NCI-H1092 (cell line): ENCODE measurements at places on chromosomes 12 and 14.
A peak's percentile ranks its signal among the peaks of the same experiment; 100 is the strongest.

- no peak for DNase-seq
Measured at GRCh38 chr12:104058802-104059201, 5.5 kb upstream of the HCFC2 start.

DNA sequence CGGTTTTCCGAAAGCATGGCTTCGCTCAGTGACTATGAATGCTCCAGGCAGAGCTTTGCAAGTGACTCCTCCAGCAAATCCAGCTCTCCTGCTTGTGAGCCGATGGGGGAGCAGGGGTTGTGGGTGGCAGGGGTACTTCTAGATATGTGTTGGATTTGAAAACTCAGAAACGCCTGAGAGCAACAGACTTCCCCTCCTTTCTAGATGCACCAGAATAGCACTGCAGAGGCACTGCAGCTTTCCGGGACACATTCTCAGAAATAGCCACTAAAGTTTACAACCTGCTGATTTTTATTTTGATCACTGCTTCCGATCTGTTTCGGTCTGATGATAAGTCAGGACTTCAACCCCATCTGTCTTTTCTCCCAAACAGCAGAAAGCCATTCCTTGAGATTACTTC, 8.6 kb downstream of the TCP11L2 start:
- no peak for DNase-seq

GRCh38 chr14:79333198-79333546, 878.1 kb downstream of the DIO2 start:
- DNase-seq: no peak

GRCh38 chr12:12182703-12183365, 84.0 kb downstream of the LRP6 start:
- DNase-seq: no peak

DNA sequence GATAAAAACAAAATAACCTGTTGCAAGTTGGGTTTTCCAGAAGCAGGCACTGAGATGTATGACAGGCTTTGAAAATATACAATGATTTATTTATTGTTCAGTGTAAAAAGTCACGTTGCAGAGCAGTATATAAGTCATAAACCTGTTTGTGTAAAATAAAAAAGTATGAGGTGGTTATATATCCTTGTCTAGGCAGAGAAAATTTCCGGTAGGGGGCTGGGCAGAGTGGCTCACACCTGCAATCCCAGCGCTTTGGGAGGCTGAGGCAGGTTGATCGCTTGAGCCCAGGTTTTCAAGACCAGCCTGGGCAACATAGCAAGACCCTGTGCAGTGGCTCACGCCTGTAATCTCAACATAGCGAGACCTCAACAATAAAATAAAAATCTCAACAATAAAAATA, 16.2 kb upstream of the PPP1CC start:
- DNase-seq: no peak

DNA sequence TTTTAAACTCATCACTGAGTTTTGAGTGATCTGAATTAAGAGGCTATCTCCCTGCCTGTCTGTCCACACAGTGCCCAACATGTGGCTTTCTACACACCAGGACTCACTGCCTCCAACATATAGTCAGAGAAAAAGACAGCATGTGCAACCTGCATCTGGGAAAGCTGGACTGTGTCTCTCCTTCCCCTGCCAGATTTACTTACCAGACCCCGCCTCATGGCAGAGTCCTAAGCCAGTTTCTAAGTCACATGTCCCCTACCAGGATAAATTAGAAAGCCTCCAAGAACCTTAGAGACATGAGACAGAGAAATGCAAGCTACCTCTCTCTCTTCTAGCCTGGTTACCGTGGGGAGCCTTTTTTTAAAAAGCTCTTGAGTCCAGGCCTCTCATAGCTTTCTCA, 2.7 kb upstream of the HDAC7 start:
- no peak for DNase-seq

DNA sequence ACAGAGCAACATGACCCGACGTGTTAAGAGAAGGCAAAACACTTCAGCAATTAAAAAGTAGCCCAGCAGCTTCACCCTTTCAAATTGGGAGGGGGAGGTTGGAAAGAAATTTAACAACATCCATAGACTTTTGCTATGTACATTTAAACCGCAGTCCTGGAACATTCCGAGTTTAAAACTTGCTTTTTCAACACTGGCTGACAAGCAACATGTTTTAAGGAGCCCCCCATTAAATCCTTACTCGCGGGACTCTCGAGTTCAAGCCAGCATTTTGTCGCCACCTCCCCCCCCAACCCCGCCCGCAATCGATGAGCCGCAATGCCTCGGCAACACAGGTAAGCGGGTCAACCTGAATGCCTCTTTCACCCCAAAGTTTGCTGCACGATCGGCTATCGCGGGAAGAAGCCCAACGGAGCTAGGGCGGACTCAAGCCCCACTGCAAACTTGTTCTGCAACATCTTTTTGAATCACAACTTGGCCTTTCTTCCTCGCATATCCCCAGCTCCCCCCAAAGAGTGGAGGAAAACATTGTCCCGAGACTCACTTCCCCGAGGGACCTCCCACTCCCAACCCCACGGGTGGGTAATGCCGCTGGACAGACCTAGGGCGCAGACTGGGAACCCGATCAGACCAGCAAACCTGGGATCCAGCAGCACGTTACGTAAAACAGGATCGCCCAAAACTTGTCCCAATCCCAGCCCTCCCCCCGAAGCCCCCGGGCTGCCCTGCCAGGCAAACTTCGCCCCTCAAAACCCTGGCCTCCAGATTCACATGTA, 777 bp downstream of the ZFP36L1 start:
- no peak for DNase-seq

GRCh38 chr12:41627476-41627875, 439.4 kb downstream of the PDZRN4 start:
- peak; percentile 77 for DNase-seq

DNA sequence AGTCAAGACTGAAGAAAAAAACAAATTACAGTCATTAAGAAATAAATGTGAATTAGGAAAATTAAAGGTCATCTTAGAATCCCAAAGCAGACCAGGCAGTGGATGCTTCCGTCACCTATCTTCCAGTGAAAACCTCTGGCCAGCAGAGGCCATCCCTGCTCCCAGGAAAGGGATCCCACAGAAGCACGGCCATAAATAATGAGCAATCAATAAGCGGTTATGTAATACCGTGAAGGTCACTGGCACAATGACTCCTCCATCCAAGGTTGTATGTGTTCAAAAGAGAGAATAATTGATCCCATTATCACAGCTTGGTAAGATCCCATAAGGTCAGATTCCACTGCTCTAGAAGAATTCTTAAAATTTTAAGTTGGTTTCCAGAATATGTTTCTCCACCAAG, 85.7 kb downstream of the PPP2R5E start:
- DNase-seq: no peak

DNA sequence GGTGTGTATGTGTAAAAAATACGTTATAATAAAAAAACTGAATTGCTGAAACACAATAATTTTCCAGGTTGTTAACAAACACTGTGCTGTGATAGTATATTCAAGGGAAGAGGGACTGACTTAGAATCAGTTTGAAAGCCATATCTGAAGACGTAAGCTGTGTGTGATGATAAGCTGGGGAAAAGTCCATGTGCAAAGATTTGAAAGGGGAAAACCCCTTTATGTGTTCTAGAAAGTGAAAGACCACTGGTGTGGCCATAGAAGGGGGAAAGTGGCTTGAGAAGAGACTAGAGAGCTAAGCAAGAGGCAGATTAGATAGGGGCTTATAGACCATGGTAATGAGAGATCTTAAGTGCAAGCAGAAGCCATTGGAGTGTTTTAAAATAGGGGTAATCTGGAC, 195.9 kb upstream of the GZMB start:
- DNase-seq: no peak

DNA sequence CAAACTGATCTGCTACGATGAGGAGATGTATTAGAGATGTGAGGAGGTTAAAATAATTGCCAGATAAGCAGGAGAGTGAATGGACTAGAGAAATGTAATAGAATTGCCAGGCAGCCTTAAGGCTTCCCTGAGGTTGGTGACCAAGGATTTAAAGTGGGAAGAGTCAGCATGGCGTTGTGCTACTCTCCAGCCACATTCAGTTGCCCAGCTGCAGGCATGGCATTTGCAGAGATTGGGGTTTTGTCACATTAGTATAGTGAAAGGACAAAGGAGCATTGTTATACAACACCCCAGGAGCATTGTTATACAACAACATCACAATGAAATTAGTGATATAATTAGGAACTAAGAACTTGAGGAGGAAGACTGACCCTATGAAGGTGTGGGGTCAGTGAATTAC, 31.7 kb downstream of the MARK3 start:
- DNase-seq: no peak

- no peak for DNase-seq
Measured at GRCh38 chr12:95724767-95725166, 65.8 kb downstream of the NTN4 start.

- DNase-seq: no peak
Measured at GRCh38 chr12:56948881-56949280, 8.5 kb downstream of the RDH16 start.

- peak; percentile 12 for DNase-seq
Measured at GRCh38 chr12:6700646-6701051, at the start of gene PIANP. TSS of gene PIANP (minus strand) at chr12:6700815. CDS start at chr12:6698061, 2,754 bp downstream.

- peak; percentile 38 for DNase-seq
Measured at GRCh38 chr12:113591480-113591974, 119.9 kb upstream of the LHX5 start.

- no peak for DNase-seq
Measured at GRCh38 chr12:100533376-100533775, 40.1 kb upstream of the GAS2L3 start.

GRCh38 chr12:89162589-89163261, 189.6 kb downstream of the DUSP6 start:
- no peak for DNase-seq

DNA sequence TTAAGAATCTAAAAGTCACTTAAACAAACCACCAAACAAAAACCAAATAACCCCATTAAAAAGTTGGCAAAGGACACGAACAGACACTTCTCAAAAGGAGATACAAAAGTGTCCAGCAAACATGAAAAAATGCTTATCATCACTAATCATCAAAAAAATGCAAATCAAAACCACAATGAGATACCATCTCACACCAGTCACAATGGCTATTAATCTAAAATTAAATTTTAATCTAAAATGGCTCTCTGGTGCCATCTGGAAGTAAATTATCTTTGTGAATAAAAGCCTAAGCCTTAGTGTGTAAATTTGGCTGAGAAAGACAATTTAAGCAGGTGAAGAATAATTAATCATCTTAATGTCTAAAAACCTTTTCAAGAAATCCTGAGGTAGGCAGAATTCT, 204.5 kb upstream of the PPFIA2 start:
- no peak for DNase-seq

DNA sequence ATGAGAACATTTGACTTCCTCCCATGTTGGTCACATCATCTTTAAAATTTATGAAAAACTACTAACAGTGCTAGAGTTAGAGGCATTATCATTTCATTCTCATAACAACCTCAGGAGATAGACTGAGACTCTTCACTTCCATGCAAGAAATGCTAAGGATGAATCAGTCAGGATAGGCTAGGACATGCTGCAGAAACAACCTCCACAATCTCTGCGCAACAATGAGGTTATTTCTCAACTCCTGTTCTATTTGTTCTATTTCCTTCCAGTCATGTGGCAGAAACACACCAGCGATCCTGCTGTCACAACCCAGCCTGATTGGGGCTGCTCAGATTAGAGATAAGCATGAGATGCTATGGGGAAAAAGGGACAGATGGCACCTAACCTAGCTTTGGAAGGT, 49.0 kb upstream of the TMEM263 start:
- no peak for DNase-seq

DNA sequence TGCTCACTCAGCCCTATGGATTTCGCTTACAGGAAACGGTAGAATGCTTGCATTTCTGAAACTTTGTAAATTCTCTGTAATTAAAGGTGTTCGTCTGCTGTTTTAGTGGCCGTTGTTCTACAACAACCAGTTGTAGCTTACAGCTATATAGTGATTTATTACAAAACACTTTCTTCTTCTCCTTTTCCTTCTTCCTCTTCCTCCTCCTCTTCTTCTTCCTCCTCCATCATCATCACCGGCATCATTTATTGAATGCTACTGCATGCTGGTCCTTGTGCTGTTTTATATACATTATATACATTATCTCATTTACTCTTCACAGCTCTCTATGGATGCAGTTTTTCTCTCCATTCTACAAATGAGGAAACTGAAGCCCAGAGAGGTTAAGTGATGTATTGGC, 6.4 kb downstream of the ETV6 start:
- no peak for DNase-seq

DNA sequence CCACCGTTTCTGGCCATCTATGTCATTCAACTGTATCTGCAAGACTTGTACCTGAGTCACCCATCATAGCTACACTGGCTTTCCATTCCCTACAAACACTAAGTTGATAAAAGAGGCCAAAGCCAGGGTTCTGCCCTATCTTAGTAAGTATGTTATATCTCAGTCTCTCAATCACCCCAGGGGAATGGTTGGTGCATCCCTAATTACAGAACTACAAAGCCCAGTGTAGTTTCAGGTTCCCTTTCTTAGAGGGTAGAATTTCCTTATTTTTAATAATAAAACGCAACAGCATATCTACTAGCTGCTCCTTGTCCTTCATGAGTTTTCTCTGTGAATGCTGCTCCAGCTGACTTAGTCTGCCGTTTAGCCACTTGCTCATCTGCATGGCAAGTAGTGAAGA, 57.6 kb downstream of the ST8SIA1 start:
- no peak for DNase-seq
